ENCODE measurements at places on chromosomes 5 and 9. TPM values are rescaled to one million over a fixed set of nuclear protein-coding genes. Genes with fewer than 3 reads are reported as not detected.
A peak's percentile ranks its signal among the peaks of the same experiment; 100 is the strongest.

PHF24 gene
- total RNA-seq = 12.0 TPM

- DNase-seq = no peak
Observed at GRCh38 chr9:136960212-136960937, 8.3 kb downstream of the LCN12 start.

TEX48 gene
- not detected for total RNA-seq

DNA sequence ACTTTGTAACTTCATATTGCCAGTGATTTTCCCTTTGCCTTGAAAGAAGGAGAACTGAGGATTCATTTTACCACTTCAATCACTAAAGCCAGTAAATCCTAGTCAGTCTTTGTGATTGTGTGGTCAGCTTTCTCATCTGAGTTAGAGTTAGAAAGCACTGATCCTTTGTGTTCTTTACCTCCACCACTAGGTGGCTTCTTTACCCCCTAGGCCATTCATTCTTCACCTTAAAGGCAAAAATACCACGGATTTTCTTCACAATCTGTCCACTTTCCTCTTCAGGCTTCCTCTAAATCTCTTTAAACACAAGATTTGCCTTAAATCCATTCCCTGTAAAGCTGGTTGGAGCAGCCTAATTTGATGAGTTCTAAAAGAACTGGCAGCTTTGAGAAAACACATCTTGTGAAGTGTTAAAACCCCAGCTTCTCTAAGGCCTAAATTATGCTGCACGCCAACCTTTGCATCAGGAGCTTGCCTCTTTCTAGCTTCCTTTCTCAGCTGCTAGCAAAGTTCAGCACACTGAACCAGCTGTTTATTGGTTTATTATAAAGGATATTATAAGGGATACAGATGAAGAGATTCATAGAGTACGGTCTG lies 20.4 kb downstream of the BDP1 start:
- DNase-seq = peak; percentile 12

- DNase-seq = no peak
Observed at GRCh38 chr9:80873861-80874260, 815.5 kb downstream of the TLE1 start.

DNA sequence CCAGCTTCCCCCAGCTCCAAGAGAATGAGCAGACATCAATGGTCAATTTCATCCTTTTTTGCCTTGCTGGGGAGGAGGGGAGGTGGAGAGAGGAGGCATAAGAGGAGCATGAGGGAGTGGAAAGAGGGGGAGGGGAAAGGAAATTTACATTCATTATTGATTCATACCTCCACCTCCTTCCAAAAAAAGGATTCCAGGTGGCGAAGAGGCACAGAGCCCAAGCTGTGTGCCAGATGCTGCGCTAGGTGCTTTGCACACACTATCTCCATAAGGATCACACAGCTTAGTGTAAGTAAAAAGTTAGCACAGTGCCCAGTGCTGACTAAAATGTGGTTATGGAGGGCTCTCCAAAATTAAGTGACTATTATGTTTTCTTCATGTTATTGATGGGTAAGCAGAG lies 11.0 kb downstream of the ASTN2 start:
- DNase-seq = no peak

- no peak for DNase-seq
Observed at GRCh38 chr9:99076030-99076429, 28.9 kb upstream of the TGFBR1 start.

All from cerebellum (tissue), 4 donors.